ENCODE measurements at places on chromosomes 16 and 17.

DNA sequence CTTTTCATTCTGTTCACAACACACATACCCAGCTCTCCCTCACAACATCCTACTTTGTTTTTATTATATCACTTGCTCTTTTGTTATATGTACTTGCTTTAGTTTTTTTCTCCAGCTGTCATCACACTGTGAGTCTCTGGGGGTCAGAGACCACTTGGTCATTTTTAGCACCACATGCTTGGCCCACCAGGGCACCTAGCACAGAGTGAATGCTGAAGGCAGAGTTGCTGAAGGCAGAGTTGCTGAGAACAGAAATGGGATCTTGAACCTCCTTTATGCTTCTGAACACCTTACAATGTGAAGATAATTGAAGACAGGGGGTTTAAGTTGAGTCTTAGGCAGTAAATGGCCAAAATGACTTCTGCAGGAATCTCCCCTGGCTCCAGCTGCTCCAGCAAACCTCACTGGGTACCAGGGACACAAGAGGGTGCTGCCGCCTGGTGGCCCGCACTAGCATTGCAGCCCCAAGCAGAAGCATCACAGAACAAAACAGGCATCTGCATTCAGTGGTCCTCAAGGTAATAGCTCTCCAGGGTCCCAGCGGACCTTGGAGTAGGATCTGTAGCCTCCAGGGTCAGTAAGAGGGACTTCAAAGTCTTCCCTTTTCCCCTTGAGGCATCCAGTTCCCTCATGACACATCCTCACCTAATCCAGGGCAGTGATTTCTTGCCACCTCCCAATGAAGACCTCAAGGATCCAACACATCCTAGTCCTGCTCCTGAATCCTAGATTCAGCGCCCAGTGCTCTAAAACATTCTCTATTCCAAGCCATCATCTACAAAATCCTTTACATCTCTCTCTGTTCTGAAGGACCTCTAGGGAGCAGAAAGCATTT is 1972.6 kb downstream of the TP53TG3F start:
- DNase-seq = no peak

DNA sequence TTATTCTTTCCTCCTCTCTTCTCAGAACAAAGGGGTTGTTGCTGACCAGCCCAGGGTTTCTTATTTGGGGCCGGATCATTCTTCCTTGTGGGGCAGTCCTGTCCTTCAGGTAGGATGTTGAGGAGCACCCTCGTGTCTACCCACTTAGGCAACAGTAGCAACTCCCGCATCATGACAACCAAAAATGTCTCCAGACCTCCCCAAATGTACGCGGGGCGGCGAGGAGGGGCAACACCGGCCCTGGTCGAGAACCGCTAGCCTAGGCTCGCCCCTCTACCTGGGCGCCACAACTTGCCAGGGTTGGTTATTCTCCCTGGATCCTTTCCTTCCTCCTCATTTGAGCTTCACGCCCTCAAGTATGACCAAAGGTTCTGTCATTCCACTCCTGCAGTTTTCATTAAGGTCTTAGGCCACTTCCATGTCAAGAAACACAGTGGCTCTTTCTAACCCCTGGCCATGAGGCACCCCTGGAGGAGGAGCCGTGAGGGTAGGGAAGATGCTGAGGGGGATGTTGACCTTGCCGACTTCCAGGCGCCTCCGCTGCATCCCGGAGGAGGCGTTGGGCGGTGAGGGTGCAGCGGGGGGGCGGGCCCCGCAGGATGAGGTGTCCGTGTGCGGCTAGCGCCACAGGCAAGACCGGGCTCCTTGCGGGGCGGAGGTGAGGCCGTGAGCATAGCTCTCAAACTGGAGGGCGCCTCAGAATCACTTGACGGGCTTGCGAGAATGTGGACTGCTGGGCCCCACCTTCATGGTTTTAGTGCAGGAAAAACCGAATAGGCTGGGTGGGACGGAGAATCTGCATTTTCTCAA is 712 bp upstream of the SPECC1 start:
- DNase-seq = no peak

GRCh38 chr16:12588510-12588909 is 215.2 kb downstream of the CPPED1 start:
- no peak for DNase-seq

DNA sequence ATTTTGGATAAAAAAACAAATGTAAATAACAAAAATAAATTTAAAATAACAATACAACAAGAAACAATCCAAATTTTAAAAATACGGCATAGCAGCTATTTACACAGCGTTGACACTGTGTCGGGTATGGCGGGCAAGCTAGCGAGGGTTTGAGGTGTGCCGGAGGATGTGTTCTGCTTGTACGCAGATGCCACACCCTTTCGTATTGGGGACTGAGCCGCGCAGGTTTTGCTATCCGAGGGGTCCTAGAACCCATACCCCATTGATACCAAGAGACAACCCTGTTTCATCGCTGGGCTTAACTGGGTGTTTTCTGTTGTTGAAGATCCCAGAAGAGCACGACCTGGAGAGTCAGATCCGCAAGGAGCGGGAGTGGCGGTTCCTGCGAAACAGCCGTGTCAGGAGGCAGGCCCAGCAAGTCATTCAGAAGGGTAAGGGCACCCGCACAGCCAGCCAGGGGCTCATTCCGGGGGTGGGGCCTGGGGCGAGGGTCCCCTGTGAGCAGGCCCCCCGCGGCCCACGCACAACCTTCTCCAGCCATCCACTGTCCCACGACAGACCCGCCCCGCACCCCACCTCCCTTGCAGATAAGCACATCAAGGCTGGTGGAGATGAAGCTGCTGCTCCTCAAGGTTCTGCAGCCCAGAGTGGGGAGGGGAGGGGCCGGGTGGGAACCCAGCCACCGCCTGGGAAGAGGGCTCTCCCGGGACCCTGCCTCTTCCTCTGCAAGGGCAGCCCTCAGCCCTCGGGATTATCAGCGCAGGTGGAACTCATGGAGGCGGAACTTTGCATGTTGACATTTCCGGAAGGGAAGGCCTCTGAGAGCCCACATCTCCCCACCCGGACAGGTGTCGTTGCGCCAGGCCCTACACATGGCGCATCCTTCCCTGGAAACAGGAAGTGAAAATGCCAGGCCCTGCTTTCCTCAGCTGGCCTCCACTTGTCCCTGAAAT is 51.2 kb upstream of the CHMP6 start:
- no peak for DNase-seq

GRCh38 chr16:67872631-67873434 is at the start of gene EDC4:
Gene EDC4, plus strand, starts transcription at chr16:67873052. Its CDS starts 210 bp downstream, at chr16:67873262.
- peak; percentile 75 for DNase-seq

GRCh38 chr17:17191961-17192381 is 14.2 kb downstream of the PLD6 start:
- DNase-seq = no peak

DNA sequence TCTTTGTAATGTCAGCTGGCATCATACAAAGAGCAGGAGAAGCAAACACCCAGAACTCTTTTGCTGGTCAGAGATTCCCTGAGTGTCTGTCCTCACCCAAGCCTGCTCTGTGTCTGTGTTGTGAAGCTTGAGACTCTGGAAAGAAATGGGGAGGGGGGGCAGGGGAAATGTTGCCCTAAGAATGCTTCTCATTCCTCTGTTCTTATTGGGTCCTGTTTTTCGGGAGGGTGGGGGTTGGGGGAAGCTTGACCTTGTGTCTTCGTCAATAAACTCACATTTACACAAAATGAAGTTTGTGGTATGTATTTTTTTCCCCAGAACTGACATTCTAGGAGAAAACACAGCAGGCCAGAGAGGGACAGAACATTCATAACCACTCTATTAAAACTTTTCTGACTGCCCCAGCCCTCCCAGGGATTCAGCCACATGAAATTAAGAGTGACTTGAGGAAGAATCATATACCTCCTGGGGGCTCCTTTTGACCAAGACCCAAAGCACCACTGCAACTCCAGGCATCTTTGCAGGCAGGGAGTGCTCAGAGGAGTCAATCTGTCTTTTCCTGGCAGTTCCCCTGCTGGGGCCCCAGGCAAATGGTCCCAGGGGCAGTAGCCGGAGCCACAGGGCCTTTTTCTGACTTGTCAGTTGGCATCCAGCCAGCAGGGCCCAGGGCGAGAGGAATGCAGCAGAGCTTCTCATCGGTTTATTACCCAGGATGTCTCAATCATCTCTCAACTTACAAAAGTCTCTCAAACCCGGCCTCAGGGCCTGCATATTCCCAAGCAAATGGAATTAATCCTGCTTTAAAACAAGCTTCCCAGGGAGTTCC is 5.1 kb upstream of the RASL10B start:
- DNase-seq = no peak

GRCh38 chr17:65593855-65594845 is 32.7 kb upstream of the AXIN2 start:
- DNase-seq = no peak

DNA sequence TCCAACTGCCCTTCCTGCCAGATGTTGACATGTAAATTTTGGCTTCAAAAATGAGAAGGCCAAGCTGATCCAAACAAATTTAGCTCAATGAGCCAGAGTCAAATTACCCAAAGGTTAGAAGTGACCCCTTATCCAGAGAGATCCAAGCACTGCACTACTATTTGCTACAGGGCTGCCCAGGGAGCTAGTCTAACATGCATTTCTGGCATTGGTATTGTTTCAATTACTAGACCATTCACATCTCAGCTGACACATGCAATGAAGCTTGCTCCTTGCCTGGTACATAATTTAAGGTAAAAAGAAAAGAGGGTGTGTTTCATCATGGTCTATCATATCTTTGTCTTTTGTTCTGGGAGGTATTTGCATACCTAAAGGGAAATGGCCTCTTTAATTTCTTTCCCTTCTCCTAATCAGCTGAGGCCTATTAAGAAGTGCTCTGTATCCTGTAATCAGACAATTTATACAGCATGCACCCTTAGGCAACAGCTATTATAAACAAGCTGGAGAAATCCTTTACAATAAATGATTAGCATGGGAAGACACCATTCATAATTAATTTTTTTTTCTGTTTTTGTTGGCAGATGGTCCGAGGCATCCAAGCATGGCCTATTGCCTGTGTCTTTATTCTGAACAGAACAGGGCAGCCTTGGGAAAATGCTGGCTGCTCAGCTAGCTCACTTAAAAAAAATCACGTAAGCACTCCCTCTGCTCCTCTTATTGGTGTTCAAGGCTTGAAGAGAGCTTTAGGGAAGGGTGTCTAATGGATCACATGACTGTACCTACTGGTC is 161.5 kb upstream of the SALL1 start:
- DNase-seq = no peak

DNA sequence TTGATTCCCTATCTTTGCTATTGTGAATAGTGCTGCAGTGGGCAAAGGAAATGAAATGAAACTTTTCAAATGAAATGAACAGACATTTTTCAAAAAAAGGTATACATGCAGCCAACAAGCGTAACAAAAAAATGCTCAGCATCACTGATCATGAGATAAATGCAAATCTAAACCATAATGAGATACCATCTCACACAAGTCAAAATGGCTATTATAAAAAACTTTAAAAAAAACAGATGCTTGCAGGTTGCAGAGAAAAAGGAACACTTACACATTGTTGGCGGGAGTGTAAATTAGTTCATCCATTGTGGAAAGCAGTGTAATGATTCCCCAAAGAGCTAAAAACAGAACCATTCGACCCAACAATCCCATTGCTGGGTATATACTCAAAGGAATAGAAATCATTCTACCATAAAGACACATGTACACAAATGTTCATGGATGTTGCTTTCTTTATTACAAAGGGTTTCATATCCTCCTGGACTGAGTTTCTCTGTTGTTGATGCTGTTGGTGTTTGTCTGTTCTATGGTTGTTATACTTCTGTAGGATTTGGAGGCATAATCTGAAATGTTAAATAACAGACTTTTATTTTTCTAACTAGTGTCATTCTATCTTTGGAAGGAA is 99.3 kb upstream of the SOX9 start:
- no peak for DNase-seq

GRCh38 chr16:85601730-85602401 is 11.3 kb upstream of the GSE1 start:
- DNase-seq = no peak

DNA sequence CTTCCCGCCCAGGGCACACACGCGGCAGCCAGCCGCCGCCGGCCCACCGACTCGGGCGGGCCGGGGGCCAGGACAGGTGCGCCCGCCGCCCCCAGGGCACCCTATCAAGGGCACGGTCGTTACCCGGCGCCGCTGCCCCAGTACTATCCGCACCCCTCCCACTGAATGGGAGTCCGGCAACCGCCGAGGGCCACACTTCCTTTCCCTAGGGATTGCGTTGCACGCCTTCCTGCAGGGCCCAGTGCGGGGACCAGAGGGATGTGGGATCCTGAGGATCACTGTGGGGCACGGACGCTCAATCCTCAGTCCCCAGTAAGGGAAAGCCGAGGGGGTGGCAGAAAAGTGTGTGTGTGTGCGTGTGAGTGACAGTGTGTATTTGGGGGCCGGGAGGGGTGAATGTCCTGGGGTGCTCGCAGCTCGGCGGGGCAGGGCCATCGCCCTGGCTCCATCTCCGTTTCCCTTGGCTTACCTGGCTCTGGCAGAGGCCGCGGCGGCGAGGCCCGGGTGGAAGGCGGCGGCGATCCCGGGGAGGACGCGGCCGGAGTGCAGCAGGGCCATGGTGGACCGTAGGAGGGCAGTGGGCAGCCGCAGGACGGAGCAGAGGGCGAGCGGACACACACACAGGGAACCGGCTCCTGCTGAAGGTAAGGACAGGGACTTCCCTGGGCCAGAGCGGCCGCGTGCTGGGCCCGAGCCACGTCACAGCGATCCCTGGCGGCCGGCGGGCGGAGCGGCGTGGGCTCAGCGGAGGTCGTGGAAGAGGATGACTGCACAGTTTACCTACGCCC is at the start of gene GOT2:
Gene GOT2 (minus strand): TSS at position 646 of the 788 bp plus-strand sequence. CDS start 88 bp downstream, at position 558.
- peak; percentile 60 for DNase-seq

All from activated gamma-delta T cell (primary cell).